ENCODE measurements at places on chromosomes 1 and 21.

DNA sequence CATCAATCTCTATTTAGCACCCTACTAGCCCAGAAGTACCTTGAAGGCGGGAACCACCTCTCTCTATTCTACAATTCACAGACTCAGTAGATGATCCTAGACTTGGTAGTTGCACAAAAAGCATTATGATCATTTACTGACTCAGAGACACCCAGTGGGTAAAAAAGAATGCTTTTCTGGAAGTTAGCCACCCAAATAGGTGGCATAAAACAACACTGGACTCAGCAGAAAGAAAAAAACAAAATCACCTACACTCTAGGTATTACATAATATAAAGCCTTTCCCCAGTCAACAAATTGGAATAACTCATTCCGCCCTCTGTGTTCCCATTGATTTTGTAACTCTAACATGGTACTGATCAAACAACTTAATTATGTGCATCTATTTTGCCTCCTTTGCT lies 126.3 kb downstream of the PTPN14 start:
- DNase-seq: no peak

GRCh38 chr1:41319807-41320711 lies 41.2 kb upstream of the FOXO6 start:
- DNase-seq: no peak

DNA sequence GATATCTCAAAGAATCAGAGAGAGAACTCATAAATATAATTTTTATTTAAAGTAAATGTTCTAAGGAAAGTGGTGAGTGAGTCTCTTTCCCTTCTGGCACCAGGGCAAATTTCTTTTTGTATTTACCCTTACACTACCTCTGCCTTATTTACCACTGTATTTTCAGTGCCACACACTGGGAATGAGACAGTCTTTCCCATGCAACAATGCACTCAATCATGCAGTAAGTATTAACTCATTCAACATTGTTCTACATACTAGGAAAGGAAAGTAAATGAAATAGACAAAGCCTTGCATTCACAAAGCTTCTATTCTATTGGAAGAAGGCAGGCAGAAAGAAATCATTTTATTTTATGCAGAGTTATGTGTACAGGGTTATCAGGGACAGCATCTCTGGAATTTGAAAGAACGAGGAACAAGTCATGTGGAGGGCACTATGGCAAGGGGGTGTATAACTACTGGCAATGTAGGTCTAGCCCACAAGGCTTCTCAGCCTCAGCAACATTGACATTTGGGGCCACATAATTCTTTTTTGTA lies 129.8 kb upstream of the PRDX6 start:
- no peak for DNase-seq

DNA sequence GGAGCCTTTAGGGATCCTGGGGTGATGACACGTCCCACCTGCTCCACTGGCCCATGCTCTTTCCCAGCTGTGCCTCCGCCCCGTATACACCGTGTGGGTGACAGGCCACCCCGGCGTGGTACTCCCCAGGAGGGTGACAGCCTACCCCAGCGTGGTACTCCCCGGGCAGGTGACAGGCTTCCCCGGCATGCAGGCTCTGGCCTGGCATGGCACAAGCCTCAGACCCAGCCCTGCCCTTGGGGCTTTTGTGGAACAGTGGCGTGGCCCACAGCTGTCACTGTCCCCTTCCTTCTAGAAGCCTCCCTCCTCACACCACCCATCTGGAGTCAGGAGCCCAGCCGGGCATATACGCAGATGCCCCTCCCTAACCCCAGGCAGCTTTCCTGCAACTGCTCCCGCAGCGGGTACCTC lies 4.7 kb upstream of the PFKL start:
- DNase-seq: no peak

DNA sequence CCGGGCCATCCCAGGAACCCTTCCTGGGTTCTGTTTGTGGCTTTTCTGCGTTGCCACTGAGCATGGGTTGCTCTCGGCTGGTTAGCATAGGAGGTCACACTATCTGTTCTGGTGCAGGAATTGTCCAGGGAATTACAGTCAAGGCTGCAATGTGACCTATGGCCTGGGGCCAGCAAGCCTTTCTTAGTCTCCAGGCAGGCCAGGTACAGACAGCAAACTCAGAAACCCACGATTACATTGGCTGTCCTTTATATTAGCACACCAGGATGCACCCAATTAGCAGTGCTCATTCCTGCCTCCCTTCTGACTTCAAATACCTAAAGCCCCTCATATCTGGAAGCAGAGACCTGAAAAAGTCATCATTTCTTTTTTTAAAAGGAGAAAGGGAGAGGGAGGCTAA lies 55.2 kb downstream of the CD247 start:
- no peak for DNase-seq

- no peak for DNase-seq
Measured at GRCh38 chr1:93605812-93606512, 75.7 kb downstream of the BCAR3 start.

DNA sequence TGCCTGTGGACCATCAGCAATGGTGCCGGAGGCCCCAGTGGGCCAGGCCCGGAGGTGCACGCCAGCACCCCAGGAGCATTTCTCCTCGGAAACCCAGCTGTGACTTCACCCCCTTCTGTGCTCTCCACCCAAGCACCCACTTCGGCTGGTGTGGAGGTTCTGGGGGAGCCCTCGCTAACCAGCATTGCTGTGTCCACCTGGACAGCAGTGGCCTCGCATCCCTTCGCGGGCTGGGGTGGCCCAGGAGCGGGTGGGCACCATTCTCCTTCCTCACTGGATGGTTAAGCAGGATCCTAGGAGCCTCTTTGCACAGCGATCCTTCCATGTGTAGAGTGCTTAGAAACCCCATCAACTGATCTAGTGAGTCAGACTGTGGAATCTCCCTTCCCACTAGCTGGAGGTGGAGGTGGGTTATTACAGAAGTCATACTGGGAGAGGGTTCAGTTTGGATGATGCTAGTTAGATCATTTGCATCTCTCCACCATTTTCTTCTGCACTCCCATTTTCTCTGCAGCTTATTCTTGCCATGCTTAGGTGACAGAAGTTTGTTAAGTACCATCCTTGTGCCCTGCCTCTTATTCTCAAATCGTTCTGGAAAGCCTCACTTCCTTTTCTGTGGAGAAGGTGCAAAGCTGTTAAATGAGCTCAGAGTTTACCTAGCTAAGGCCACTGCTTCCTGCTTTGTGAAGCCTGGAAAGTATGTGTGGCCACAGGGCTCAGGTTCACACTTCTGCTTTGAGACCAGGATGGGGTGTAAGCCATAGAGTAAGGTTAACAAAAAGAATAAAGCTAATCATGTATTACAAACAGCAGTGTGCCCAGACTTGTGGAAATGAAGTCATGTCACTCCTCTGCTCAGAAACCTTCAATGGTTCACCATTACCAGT lies 32.3 kb downstream of the TBX19 start:
- no peak for DNase-seq

DNA sequence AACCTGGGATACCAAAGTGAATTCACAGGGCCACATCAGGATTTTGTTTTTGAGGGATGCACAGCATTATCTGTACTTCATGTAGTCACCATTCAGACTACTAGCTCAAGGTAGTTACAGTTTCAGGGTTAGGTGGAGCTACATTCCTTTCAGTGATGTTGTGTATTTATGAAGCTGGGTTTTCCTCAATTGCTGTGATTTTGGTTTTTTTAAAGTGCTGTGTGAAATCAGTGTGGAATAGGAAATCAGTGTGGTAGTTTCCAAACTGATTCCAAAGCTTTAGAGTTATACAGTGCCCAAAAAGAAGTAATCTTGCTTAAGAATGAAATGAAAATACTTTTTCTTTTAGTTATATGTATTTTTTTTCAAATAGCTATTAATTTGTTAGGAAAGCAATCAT lies 95.8 kb downstream of the PKN2 start:
- DNase-seq: no peak

DNA sequence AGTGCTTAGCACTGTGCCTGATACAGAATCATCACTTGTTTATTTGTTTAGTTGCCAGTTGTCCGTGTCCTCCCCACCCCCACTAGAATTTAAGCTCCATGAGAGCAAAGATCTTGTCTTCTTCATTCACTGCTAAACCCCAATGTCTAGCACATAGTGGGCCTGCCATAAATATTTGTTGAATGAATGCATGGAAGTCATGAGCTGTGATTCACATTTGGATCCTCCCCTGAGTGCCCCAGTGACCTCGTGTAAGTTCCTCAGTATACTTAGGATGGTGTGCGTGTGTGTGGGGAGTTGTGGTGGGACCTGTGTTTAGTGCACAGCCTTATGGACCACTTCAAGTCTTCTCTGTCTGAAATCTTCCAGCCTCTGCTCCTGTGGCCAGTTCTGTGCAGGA lies 23.1 kb downstream of the IER5 start:
- no peak for DNase-seq

- DNase-seq: no peak
Measured at GRCh38 chr1:14369526-14370213, 228.8 kb upstream of the KAZN start.

GRCh38 chr1:167173516-167174184 lies 47.0 kb upstream of the POU2F1 start:
- no peak for DNase-seq

DNA sequence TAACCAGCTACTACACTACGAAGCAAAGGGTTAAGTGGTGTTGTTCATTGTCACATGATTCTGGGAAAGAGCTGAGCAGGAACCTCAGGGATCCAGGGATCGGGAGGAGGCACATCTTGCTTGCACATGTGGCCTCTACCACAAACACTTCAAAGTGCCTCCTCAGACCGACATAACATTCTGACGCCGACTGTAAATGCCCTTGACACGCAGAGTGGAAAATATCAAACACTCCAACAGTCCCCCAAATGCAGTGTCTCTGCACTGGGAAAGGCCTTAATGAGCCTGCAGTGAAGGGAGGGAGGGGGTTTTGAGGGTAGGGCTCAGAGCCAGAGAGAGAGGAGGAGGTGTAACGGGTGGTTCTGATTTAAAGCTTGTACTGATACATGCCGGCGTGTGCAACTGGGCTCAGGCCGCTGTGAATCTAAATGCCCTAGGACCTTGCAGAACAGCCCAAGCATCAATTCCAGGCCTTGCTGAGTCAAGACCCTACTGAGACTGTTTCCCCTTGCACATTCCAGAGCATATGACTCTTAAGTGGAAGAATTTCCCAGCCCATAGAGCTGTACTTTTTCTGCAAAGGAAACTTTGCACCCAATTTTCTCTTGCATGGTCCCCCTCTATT lies 163.7 kb downstream of the NTMT2 start:
- no peak for DNase-seq

DNA sequence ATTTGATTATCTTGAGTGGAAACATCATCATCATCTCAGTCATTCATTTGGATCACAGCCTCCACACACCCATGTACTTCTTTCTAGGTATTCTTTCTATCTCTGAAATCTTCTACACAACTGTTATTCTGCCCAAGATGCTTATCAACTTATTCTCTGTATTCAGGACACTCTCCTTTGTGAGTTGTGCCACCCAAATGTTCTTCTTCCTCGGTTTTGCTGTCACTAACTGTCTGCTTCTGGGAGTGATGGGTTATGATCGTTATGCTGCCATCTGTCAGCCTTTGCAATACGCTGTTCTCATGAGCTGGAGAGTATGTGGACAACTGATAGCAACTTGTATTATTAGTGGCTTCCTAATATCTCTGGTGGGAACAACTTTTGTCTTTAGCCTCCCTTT lies 19.3 kb downstream of the OR10R2 start:
- no peak for DNase-seq

DNA sequence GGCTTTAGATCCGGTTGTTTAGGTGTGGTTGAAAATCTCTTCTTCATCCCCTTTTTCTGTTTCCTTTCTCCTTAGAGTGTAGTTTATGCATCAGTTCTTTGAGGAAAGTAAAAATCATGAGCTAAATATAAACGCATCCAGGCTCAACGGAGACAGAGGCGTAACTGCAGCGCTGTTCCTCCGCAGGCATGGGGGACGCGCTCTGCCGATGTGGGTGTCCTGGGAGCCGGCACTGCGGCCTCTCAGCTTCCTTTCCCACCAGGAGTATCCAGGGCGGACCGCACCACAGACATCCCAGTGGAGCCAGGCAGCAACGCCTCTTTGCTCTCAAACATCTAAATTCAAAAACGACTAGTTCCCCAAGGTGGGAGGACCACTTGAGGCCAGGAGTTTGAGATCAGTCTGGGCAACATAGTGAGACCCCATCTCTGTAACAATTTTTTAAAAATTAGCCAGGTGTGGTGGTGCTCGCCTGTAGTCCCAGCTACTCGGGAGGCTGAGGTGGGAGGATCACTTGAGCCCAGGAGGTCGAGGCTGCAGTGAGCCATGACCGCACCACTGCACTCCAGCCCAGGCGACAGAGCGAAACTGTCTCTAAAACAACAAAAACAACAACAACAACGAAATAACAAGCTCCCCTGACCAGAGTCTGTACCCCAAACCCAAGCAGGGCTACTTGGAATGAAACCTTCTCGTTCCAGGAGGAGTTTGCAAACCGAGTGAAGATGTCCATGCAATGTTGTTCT lies 16.4 kb downstream of the SLC45A1 start:
- DNase-seq: no peak

- DNase-seq: no peak
Measured at GRCh38 chr1:237975903-237976302, 85.2 kb upstream of the ZP4 start.

- no peak for DNase-seq
Measured at GRCh38 chr1:2212274-2212531, 15.9 kb upstream of the SKI start.

DNA sequence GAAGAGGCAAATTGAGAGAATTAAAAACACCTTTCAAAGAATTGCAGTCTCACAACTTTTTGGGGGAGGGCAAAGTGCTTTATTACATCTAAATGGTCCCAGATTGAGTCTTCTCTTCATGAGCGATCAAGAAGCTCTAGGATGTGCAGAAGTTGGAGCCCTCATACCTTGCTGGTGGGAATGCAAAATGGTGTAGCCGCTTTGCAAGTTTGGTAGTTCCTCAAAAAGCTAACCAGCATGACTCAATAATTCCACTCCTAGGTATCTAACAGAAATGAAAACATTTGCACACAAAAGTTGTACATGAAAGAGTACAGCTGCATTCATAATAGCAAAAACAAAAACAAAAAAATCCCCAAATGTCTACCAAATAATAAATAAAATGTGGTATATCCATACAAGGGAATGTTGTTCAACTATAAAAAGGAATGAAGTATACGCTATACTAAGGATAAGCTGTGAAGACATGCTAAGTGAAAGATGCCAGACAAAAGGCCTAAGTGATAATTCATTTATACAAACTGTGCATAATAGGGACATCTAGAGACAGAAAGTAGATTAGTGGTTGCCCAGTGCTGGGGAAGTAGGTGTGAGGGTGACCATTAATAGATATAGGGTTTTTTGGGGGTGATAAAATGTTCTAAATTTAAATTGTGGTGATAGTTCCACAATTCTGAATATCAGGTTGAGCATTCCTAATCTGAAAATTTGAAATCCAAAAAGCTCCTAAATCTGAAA lies 55.2 kb downstream of the SELENOF start:
- DNase-seq: no peak

DNA sequence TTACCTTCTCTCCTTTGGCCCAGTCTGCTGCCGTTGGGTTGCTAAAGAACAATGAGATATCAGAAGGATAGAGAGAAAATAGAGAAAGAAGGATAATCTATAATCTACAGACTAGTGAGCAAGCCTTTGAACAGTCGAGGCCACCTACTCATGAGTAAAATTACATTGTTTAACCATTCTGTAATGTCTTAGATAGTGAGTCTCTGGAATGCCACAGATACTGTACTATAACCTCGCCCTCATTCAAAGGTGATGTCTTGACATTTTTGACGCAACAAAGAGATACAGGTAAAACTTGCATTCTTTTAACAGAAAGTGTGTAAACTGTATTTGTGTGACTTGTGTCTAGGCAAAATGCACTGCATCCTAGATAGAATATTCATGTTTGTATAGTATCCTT lies 77.9 kb downstream of the LAMC1 start:
- DNase-seq: no peak

- no peak for DNase-seq
Measured at GRCh38 chr1:35319988-35320713, 51.6 kb downstream of the ZMYM4 start.
